Stimulated activated CD8-positive, alpha-beta memory T cell treated with anti-CD3 and anti-CD28 coated beads, Interleukin-2, amount 100 ng/mL, for 1 hour (primary cell): ENCODE measurements at places on chromosomes 12 and 14.

DNA sequence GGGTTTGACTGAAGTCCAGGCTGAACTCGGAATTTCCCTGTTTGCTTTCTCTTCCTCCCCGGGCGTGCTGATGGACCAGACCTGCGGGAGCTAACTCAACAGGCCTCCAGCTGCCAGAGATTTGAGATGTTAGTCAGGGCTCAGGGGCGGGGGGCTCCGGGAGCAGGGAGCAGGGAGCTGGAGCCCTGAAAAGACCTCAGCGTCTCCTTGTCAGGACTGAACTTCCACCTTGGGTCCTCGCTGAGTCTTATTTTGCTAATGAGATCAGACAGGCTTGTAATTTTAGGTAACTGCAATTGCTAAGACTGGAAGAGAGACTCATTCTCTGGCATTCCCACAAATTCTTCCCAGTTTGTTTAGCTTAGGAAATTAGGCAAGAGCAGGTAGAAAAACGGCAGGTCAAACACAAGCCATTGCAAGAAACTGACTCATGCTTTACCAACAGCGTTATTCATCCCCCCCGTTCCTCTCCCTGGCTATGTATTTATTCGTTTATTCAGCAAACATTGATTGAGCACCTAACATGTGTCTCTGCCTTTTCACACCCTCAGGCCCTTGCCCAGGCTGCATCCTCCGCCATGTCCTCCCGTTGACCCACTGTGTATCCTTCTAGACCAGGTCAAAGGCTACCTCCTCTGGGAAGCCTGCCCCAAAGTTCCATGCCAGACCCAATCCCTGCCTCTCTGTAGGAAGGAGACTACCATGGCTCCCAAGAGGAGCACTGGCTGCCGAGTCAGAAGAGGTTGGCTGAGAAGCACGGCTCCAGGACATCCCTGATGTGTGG, 80.4 kb upstream of the DIO3 start:
- no peak for DNase-seq

DNA sequence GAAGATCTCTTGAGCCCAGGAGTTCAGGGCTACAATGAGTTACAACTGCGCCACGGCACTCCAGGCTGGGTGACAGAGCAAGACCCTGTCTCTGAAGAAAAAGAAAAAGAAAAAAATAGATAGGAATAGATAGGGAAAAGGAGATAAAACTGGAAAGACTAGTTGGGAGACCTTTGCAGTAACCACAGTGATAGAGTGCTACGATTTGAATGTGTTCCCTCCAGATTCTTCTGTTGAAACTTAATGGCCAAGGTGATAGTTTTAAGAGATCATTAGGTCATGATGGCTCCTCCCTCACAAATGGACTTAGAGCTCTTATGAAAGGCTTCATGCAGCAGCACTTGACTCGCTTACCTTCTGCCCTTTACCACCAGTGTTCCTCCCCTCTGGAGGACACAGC, 13.5 kb upstream of the ATF1 start:
- DNase-seq: no peak

GRCh38 chr12:67154901-67155300, 114.3 kb upstream of the CAND1 start:
- no peak for DNase-seq

DNA sequence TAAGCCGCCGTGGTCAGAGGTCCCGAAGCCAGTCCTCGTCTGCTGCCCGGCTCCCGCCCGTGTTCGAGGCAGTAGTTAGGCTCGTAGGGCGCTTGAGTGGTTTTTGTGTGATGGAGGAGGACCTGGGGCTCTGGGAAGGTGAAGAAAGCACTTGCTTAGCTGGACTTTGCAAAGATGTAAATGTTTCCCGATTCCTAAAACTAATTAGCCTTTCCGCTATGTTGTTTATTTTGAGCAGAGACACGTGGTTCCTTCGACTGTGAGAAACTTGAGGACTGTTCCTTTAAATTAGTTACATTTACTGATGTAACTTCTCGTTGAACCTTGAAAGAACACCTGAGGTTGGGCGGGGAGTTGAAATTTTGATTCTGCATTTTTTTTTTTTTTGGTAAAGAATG, 33.9 kb downstream of the MIA2 start:
- DNase-seq: no peak

DNA sequence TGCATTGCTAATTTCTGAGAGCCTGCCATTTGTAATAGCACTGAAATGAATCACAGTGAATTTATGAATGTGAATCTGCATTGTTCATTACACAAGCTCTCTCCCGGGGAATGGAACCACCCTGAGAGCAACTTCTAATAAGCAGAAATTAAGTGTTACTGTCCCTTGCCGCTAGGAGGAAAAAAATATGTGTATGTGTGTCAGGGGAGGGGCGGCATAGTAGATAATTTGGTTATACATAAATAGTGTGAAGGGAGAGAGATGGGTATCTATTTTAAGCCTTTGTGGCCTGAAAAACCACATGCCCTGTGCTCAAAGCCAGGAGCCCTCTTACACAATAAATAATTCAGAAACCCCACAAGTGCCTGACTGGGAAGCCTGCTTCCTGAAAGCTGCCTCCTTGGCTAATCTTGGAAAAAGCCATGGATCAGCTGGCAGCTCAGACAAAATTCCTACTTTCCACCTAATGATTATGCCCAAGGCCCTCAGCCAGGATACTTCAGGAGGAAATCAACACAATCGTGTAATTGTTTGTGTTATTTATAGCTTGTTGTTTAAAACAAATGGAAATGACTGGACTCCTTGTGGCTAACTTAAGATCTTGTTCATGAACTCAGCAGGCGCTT, 366.2 kb upstream of the KITLG start:
- no peak for DNase-seq

- no peak for DNase-seq
Measured at GRCh38 chr12:17577405-17577804, 512.6 kb downstream of the RERGL start.

- DNase-seq: no peak
Measured at GRCh38 chr12:5554711-5555110, 122.8 kb downstream of the NTF3 start.

DNA sequence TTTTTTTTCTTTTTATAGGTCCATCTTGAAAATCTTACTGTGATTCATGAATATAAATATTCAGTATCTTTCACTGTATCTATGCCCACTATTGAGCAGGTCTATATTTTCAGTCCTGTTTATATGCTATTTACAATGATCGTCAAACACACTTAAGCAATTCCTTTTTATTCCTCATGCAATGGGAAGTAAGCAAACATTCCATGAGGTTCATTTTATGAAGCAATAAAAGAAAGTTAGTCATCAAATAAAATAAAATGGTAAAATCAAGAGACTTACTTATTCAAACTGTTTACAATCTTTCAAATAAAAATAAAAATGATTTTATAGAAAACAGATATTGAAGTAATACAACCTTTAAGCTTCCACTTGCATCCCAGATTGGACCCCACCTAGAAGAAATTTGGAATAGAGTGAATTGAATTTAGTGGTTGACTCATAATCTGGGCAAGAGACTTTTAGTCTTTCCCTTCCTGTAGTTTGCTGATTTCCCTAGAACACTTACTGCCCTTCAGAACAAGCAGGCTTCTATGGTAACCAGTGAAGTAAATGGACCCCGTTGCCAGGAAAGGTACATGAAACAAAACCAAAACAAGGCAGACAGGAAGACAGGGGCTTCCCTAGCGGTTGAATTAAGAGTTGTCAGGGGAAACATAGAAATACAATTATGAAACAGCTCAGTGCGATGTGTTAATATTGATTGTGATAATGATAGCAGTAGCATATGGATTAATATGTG, 241.0 kb upstream of the ATP2B1 start:
- DNase-seq: peak; percentile 13

GRCh38 chr12:79063258-79063657, 198.7 kb downstream of the SYT1 start:
- no peak for DNase-seq

GRCh38 chr12:121467638-121468498, 68.0 kb downstream of the RNF34 start:
- DNase-seq: no peak
